GM04504 (cell line): ENCODE measurements at places on chromosomes 16 and 17.

DNA sequence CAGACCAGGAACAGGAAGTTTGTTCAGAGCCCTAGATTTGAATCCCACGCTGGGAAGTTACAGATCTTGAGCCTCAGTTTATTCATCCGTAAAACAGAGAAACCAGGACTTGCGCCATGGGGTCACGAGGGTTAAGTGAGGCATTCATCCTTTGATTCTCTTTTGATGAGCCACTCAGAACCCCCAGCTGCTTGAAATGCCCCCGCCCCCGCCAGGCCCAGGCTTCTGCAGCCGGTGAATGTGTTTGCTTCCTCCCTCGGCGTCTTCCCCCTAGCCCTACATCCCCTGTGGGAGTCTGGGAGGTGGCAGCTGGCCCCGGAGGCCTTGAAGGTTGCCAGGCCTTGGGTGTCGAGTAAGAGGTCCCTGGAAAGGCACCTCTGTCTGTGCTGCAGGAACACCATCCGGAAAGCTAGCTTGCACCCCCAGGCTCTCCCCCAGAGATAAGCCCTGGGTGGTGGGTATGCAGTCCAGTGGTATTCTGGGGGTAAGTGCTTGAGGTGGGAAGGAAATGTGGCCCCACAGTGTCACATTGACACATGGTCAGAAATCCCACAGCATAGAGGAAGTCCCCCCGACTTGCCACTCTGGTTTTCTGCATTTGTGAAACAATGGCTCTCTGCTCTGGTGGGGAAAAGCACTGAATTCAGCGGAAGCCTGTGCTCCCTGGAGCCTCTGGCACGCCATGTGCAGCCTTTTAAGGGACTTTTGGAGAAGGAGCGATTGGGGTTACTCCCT, 14.9 kb downstream of the IRF8 start:
- DNase-seq: no peak

DNA sequence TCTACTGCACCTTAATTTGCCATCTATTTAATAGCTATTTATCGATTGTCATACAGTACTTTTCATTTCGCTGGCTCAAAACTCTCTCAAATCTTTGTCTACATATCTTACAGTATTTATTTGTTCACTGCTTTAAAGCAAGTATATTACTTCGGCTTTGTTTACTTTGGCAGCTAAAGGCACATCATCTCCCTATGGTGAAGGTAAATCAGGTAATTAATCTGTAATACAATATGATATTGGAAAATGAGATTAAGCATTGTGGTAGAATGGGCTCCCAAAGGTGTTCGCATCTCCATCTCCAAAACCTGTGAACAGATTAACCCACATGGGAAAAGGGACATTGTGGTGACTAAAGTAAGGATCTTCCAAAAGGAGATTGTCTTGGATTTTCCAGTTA, 6.5 kb downstream of the TMEM170A start:
- no peak for DNase-seq

GRCh38 chr17:77617516-77617915, 341.0 kb upstream of the TNRC6C start:
- DNase-seq: no peak

- no peak for DNase-seq
Measured at GRCh38 chr16:88870608-88871348, 4.3 kb upstream of the PABPN1L start.

DNA sequence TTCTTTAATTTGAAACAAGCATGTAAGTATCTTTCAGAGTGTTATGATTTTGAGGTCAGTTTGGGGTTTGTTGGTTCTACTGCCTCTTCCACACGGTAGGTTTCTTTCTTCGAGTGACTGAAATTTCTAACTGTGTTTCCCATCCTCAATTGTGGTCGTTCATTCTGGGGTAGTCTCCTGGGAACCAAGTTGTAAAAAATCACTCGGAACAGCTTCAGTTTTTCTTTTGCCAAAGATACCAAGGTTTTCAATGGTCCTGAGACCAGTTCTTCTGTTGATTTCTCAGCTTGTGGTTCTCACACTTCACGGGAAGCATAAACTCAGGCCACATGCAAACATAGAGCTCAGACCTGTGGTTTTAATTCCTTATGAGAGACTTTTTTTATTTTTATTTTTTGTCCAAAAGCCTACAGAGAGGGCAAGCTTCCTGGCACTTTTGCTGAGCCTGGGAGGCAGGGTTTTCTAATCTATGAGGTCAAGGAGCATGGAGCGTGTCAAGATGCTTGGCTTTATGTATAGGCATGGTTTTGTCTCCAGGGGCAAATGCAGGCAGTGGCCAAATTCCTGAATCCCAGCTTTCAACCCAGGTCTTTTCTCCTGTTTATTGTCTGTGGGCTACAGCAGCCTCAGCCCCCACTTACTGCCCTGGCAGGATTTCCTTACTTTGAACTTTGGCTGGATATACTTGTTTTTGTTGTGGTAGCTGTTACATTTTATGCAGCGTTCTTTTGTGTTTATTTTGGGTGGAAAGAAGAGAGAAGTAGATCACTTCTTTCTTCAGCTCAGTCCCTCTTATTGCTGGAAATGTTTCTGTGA, 32.9 kb downstream of the HS3ST3A1 start:
- DNase-seq: no peak

DNA sequence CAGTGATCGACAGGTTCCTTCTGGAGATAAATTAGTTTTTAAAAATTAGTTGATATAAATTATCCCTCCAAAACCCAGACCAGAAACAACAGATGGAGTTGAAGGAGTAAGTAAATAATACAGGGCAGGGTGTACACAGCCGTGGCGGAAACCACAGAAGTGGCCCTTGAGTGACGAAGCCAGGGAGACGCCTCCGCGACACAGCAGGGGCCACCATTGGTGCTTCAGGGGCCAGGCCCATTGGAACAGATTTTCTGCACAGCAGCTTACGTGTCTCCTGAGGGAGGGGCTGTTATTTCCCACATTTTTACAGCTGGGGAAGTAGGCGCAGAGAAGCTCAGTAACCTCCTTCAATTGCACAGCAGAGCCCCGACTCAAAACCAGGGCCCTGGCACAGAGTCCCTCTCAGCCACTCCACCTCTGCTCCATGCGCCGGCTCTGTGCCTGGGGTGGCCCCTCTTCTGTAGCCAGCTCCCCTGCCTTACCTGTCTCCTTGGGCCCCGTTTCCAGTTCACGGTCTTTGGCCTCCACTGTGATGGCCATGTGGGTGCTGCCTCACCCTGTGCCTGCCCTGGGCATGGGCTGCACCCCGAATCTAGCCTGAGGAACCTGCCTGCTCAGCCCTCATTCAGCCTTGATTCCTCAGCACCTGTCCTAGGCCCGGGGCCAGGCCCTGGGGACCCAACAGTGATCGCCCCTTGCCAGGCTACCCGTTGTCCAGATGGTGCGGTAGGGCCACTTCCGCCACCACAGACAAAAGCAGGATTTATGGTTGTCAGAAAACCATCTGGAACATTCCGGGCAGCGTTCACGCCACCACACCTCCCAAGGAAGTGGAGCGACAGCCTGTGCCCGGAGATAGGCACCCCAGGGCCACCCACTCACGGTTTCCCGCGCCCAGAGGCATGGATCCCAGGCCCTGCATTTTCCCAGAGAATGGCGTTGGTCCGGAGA, 128.5 kb upstream of the GSE1 start:
- DNase-seq: no peak

DNA sequence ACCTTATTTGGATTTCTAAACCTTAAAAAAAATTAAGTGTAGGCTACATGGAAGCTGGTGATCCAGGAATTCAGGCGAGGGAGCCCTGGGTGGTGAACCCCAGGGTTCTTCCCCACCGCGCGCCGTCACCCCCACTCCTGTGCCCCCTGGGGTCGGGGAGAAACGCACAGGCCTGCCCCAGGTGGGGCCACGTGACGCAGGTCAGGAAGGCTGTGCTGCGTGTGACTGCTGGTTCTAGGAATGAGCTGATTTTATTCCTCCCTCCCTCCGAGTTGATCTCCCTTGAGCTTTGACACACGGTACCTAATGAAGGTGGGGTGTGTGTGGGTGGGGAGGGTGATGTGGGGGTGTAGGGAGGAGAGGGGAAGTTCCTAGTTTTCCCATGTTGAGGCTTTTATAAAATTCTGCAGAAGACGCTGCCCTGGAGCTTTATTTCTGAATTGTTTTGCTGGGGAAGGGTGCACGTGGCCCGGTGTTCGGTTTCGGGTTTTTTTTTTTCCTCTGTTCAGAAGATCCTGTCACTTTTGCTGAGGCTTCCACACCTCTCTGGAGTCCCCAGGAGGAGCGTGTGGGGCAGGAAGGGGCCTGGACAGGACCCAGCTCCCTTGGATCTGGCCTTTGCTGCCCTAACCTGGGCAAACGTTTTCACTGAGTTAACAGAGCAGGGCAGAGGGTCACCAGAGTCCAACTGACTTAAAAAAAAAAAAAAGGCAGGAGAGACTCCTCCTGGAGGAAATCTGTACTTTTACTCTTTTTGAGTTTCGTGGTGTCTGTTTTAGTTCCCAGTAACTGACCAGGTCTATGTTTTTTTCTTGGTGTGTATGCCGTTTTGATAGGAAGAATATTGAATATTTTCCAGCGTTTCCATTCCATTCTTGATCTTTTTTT, 55.8 kb upstream of the GSE1 start:
- DNase-seq: no peak

- no peak for DNase-seq
Measured at GRCh38 chr17:43018008-43018853, 4.0 kb downstream of the VAT1 start.

DNA sequence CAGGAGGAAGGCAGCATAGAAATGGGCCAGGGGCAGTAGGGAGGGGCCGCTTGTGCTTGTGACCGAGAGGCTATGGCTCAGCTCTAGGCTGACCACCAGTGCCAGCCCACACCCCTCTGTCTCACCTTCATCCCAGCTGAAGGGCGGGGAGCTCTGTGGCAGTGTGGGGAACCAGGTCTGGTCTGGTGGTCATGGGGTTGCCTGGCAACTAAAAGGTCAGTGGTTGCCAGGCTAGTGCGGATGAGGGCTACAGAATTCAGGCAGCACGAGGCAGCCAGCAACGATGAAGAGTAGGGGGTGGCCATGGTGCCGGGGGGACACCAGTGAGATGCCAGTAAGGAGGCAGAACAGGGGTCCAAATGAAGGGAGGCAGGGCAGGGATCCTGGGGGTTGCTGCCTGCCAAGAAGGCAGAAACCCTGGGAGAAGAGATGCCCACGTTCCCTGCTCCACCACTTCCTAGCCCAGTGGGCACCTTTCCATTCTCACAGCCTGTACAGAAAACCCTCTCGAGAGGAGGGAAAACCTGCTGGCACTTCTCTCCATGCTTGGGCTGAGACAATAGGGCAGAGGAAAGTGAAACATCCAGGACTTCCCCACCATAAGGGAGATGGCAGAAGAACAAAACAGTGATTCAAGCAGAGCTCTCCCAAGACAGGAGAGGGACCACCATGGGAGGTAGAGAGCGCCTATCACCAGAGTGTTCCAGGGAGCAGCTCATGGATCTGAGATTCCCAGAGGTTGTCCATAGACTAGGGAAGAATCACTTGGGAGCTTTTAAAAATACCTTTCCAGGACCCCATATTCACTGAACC, 39.7 kb downstream of the SRCIN1 start:
- DNase-seq: no peak

DNA sequence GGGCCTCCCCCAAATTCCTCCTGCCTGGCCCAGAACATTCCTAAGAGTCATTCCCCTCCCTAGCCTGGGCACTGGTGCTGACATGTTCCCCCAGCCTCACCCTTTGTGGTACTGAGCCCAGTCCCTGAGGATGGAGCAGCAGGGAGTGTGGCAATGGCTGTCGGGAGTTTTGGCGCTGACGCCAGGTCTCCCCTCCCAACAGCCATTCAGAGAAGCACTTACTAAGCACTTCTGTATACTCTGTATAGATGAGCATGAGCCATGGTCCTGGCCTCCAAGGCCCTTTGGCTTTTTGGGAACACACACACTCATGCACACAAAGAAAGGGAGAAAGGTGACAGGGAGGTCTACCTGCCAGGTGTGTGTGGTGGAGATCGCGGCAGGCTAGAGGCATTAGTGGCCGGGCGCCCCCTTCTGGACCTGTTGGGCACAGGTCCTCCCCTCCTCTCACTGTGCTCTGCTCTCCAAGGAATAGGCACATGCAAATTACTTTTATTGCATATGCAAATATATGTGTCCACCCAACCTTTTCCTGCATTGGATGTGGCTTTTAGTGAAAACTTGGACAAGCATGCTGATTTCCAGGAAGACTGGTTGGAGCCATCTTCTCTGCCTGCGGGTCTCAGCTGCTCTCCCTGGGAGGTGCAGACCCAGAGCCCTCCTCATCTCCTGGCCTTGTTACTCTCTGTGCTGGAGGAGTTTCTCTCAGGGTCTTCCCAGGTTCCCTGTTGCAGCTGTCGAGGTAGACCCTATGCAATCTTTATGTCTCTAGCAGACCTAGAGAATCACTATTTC, 17.4 kb upstream of the C17orf107 start:
- DNase-seq: no peak

GRCh38 chr16:54194334-54194743, 92.2 kb downstream of the IRX3 start:
- DNase-seq: no peak

DNA sequence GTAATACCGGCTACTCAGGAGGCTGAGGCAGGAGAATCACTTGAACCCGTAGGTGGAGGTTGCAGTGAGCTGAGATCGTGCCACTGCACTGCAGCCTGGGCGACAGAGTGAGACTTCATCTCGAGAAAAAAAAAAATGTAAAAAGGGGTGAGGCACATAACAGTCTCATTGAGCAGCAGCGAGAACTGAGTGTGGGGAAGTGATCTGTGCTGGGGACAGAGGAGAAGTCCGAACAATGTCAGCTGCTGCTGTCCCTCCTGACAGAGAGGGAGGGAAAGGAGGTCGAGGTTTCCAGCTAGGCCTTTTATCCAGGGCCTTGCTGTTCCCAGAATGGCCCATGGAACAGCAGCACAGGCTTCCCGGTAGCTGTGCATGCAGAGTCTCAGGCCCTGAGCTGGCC, 14.0 kb downstream of the C16orf74 start:
- no peak for DNase-seq
